T-helper 22 cell (primary cell): ENCODE measurements at places on chromosomes 11 and 22.
A peak's percentile ranks its signal among the peaks of the same experiment; 100 is the strongest.

DNA sequence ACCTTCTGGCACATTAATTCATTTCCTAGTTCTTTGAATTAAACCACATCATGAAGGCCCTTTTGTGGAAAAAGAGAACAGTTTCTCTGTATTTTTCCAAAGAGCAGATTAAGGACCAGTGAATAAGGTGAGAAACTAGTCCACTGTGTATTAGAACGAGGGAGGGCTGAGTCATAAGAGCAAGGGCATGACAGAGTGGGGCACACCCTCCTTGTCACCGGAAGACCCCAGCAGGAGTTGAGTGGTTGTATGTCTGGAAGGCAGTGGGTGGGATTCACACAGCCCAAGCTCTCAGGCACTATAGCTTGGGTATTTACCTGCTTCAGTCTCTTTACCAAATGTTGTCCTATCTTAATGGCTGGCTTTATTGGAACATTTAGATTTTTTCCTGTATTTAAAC is 86.8 kb downstream of the BMAL1 start:
- DNase-seq, result no peak

DNA sequence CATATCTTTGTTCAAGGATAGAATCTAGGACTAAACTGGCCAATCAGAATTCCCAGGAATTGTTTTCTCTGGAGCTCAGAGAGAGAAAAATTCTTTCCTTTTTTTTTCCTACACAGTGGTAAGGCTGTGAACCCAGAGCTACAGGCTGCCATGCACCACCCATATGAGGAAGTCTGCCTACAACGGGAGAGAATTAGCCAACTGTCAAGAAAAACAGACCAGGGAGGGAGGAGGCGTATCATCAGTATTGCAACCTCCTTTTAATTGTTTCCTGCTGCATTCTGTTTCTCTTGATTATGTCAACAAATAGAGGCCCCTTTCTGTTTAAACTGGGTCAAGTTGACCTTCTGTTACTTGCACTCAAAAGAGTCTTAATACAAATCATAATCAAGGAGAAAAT is 176.5 kb upstream of the UBASH3B start:
- no peak for DNase-seq

DNA sequence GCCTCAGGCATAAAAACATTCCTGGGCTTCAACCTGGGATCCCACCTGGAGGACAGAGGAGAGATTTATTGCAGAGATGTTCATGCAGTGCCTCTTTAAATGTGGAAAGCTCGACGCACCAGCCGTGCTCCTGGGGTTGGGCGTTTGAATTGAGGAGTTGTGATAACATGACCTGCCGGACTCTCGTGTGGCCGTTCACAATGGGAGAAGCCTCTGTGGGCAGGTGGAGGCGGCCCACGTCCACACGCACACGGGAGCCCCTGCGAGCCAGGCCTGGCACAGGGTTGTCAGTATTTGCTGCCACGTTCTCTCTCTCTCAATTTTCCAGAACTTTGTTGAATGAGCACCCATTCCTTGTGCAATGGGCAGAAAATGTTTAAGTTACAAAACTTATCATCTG is 58.3 kb upstream of the PPARA start:
- DNase-seq, result no peak

DNA sequence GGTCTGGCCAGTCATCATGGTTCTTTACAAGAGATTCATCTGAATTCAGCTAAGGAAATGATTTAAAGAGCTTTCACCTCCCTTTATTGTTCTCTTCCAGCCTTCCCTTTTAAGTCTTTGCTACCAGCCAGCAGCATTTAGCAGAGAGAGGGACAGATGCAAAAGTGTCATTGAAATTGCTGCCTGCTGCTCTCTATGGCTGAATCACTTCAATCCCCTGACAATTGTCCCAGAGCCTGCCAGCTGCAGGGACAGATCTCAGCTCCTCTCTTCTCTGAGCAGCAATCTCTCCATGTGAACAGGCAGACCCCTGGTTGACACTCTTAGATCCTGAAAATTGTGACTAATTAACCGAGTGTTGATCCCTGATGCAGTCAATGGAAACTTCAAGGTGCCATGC is 816.9 kb upstream of the CCDC90B start:
- no peak for DNase-seq

- DNase-seq, result no peak
Measured at GRCh38 chr11:73381589-73381988, 5.4 kb downstream of the RELT start.

DNA sequence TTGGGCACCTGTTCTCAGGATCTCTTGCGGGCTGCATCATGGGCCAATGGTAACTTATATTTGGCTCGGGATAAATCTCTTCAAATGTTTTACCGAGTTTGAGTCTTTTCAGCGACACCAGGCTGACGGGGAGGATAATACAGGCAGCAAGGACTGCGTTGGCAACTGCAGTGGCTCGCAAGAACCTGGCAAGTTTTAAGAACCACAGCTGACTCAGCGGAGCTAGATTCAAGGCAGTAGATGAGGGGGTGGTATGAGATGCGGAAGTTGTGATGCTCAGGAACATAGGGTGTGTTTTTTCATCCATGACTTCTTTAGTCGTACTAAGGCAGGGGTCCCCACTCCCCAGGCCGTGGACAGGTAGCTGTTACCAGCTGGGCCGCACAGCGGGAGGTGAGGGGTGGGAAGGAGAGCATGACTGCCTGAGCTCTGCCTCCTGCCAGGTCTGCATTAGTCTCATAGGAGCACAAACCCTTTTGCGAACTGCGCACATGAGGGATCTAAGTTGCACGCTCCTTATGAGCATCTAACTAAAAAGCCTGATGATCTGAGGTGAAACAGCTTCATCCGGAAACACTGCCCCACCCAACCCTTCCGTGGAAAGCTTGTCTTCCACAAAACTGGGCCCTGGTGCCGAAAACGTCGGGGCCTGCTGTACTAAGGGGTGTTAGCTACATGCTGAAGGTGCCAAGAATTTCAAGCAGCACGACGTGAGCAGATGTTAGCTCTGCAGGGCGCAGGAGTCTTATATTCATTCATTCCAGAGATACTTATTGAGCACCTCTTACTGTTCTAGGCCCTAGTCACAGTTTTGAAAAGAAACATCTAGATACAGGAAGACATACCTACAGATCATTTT is 6.4 kb upstream of the JAM3 start:
- DNase-seq, result no peak

- DNase-seq, result no peak
Measured at GRCh38 chr11:79092791-79093353, 348.0 kb downstream of the TENM4 start.

- no peak for DNase-seq
Measured at GRCh38 chr11:8746331-8746974, 63.9 kb downstream of the RPL27A start.

DNA sequence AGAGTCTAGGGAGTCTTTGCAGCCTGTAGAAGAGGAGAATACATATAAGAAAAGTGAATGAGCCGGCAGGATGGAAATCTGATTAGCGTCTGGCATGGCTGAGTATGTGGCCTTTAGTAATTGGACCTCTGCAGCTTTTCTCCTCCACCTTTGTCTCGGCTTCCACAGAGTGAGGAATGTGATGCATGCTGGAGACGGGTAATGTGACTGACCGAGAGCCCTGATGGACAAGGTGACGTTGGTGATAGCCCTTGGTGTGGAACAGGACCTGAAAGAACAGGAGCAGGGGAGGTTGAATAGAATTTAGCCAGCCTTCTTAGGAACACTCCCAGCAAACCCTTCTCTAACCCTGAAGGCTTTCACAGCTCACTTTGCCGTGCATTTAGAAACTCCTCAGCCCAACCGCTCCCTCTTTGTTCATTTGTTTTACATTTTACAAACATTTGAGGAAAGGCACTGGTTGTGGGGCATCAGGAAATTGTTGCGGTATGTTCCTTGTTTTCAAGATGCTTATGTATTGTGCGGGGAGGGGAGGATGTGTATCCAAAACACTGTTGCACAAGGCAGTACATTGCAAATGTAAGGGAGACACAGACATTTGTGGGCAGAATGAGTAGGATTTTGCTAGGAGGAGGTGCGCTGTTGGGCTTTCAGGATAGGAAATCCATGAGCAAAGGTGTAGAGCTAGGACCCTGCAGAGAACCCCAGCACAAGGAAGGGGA is 6.9 kb downstream of the GTPBP1 start:
- no peak for DNase-seq

DNA sequence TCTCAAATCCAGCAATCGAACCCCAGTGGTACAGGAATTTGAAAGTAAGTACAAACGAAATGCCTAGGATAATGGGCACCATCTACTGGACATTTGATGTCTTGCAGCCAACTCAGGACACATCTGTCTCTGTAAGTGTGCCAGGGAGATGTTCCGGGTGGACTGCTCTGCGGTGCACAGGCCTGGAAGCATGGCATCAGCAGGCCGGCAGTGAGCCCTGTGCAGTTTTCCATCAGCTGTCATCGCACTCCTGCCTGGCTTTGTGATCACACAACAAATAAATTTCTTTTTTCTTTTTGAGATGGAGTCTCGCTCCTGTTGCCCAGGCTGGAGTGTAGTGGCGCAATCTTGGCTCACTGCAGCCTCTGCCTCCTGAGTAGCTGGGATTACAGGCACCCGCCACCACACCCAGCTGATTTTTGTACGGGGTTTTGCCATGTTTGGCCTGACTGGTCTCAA is 71.0 kb downstream of the JAM3 start:
- no peak for DNase-seq

GRCh38 chr11:69891421-69892236 is 72.4 kb upstream of the FGF3 start:
- no peak for DNase-seq

GRCh38 chr22:39457556-39458443 is 988 bp downstream of the MGAT3 start:
- no peak for DNase-seq

DNA sequence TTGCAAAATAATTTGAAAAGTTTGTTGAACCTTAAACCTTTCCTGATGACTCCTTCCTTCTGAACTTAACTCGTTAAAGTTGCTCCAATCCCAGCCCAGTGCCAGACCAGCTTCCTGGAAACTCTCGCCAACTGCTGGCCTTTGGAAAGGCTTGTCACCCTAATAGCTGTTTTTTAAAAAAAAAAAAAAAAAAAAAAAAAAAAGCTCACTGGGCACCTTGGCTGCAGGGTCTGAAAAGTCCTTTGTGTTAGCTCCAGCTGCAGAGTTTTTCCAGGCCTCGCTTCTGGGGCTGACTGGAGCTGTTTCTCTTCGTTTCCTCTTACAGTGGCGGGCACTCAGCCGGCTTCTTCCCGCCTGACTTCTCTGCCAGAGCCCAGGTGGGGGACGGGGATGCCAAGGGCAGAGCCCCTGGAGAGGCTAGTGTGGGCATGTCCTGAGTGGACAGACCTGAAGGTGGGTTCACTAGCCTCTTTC is 25.1 kb downstream of the KCNQ1OT1 start:
- DNase-seq, result no peak

GRCh38 chr22:50604256-50605001 is 3.8 kb downstream of the MAPK8IP2 start:
- DNase-seq, result no peak

- no peak for DNase-seq
Measured at GRCh38 chr22:30275625-30276024, 9.0 kb upstream of the OSM start.

GRCh38 chr11:8225589-8226036 is 38.1 kb downstream of the LMO1 start:
- DNase-seq, result peak; percentile 8

DNA sequence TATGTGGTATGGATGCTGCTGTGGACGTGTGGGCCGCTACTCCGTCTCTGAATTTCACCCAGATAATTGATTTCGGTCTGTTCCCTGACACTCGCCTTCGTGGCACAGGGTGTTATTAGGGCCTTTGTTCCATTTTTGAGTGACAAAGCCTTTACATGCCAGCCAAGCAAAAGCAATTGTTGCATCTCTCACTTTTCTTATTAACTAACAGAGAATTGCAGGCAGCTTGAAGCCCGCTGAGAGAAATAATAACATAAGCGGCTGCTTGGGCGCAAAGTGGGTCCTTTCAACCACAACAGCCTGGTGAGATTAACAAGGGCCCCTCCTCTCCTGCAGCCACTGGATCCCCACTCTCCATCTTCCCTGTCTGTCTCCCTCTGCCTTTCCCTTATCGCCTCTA is 449.4 kb downstream of the NTM start:
- no peak for DNase-seq

- no peak for DNase-seq
Measured at GRCh38 chr22:20413217-20414058, 19.5 kb downstream of the ZNF74 start.

- no peak for DNase-seq
Measured at GRCh38 chr22:35455529-35455928, 55.6 kb downstream of the MCM5 start.

DNA sequence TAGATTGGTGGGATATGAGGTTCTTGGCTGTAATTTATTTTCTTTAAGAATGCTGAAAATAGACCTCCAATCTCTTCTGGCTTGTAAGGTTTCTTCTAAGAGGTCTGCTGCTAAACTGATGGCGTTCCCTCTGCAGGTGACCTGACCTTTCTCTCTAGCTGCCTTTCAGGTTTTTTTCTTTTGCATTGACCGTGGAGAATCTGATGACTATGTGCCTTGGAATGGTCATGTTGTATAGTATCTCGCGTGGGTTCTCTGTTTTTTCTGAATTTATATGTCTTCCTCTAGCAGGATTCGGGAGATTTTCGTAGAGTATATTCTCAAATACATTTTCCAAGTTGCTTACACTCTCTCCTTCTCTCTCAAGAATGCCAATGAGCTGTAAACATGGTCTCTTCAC is 122.2 kb downstream of the DDX10 start:
- no peak for DNase-seq

DNA sequence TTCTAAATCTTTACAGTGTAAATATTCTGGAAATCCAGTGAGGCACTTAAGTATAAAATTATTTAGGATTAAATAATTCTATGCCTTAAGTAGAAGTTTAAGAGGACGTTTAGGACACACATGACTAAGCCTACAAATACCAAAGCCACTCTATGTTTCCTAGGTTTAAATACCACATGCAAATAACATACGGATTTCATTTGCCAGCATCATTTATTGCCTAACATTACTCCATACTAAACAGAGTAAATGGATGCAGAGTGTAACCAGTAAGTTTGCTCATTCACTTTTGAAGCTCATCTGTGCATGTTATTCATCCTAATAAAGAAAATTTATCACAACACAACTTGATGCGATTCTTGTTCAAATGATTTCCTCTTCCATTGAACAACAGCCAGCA is 4.1 kb downstream of the BDNF start:
- DNase-seq, result no peak

DNA sequence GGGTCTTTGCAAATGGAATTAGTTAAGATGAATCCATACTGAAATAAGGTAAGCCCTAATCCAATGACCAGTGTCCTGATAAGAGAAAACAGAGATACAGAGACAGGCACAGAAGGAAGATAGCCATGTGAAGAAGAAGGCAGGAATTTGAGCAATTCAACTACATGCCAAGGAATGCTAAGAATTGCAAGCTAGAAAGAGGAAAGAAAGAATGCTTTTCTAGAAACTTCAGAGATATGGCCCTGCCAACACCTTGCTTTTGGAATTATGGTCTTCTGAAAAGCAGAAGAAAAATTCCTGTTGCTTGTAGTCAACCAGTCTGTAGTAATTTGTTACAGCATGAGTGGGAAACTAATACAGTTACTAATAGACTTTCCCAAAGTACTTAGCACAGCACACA is 111.3 kb downstream of the SLC17A6 start:
- no peak for DNase-seq

GRCh38 chr22:30968015-30968923 is at the start of gene MORC2:
Gene MORC2 (minus strand): TSS chr22:30968774. CDS start chr22:30967889, 885 bp downstream.
- DNase-seq, result no peak

GRCh38 chr11:129980086-129980485 is 22.5 kb downstream of the PRDM10 start:
- DNase-seq, result no peak
